ENCODE measurements at places on chromosomes 5 and 9.

DNA sequence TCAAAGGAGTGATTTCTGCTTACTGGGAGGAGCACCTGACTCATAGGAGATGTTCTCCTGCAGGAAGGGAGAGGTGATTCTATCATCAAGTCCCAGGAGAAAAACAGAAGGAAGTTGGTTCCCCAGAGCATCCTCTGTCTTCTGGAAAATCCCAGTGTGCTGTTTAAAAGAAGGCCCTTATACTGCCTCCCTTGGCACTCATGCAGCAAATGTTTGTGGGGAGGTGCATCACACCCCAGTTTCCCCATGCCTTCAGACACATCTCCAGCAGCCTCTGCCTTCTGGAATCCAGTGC, 63.1 kb downstream of the PPARGC1B start:
- no peak for DNase-seq

GRCh38 chr5:16754601-16755000, 137.8 kb upstream of the RETREG1 start:
- no peak for DNase-seq

GRCh38 chr9:20271723-20272122, 350.6 kb downstream of the MLLT3 start:
- no peak for DNase-seq

DNA sequence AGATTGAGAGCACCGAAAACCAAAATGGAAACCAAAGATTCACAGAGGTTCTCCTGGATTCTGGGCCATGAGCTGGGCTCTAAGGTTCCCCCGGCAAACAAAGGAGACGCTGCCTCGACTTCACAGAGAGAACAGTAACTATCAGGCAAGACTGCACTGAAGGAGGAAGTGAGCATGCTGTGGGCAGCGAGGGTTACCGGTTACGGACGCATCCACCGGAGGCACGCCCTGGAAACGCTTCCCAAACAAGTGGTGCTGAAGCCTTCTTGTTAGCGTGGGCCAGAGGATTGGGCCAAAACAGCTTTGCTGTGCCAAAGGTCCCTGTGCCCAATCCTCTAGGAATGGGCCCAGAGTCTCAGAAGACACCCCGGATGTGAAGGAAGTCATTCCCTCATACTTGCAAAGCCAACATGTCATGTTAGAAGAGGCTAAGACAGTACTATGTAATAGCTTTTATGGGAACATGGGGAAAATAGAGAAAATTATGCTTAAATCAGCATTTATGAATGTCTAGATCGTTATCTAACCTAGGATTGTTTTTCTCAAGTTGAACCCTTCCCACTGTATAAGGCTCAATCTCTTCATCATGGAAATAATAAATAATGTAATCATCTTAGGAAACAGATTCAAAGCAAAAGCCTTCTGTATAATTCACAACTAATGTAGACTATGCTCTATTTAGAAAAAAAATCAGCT, 145.4 kb downstream of the GABBR2 start:
- DNase-seq, result no peak

DNA sequence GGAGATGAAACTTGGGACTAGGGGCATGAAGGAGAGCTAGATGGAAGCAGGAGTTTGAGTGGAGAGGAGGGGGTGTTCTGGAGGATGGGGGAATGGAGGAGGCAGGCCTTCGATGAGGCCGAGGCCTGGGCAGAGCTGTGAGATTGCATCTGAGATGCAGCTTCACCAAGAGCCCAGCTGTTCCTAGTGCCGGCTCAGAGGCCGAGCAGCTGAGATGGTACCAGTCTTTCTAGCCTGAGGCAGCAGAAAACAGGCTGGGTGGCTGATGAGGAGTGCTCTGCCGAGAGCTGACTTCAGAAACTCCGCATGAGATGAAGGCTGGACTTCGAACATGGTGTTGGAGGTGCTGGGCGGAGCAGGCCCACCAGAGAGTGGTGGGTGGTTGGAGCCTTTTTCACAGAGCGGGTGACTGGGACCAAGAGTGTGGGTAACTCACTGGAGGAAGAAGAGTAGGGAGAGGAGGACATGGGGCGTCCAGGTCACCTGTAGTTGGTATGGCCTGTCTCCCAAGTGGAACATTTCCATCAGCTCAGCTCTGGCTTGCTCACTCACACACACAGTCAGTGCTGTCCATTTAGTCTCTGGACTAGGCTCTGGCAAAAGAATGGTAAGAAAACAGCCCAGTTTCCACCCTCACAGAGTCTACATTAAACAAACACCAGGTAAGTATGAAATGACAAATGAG, 54.7 kb downstream of the TMOD1 start:
- DNase-seq, result no peak

DNA sequence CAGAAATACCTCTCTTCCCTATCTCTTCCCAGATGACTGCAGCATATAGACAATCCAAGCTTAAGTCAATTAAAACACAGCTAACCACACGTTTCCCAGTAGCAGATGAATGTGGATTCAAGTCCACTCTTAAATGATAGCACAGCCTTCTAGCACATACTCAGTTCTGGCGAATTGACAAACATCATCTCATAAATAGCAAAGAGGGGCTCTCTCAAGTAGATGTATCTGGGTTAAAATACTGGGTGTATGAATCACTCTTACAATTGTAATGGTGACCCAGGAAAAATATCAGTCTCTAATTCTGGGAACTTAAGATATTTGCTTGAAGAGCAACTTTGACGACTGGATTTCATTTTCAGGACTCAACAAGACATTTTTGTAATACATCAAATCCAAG, 67.0 kb upstream of the HAPLN1 start:
- DNase-seq, result no peak

DNA sequence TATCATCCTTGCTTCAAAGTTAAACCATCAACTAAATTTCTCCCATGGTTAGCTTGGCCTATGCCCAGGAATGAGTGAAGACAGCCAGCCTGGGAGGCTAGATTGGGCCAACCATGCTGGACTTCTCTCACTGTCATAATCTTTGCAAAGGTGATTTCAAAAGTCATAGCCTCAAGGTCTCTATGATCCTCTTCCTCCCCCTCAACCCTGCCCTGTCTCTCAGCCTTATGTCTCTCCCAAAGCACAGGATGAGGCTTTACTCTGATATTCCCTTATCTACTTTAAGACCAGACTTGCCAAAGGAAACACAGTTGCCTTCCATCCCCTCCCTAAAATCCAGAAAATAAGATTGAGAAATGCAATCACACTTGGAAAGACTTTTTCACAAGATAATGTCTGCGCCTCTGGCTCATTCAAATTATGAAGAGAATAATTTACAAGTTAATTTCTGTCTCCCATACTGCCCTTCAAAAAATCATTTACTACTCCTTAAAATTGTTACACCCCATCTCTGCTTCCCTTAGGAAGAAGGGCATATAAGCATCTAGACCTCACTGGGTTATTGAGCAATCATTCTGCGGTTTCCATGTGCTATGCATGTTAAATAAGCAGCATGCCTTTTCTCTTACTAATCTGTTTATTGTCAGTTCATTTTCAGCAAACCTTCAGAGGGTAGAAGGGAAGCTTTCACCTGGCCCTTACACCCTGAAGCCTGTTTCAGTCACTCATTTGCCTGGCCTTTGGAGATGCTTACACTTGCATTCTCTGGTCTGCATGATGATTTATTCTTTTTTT, 113.8 kb upstream of the ANKRD55 start:
- DNase-seq, result no peak

DNA sequence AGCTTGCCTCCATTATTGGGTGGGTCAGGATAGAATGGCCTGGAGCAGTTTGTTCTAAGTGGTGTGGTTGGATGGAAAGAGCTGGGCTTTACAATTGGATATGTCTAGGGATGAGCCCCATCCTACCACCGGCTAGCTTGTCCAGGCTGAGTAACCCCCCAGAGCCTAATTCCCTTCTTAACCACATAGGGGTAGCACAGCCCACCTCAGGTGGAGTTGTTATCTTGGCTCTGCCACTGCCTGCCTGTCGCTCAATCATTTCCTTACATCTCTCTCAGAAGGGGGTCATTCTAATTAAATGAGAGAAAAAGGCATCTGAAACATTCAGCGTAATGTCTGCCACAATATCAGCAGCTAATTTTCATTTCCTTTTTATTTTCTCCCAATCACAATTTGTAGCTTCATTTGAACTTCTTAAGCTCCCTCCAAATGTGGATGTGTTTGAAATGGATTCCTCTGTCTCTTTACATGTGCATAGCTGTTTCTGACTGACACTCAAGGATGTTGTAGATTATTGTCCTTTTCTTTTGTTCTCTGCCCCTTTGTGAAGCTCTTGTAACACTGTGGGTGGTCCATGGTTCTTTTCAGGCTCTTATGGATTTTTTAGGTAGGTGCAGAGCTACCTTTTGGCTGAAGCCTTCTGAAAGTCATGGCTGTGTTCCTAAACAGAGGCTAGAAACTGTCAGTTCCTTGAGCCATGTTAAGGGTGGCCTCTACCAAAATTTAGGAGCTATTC, 383.1 kb upstream of the KLF4 start:
- no peak for DNase-seq

- DNase-seq, result no peak
These were observed 2.7 kb downstream of the EPB41L4B start for GRCh38 chr9:109317979-109318741.

DNA sequence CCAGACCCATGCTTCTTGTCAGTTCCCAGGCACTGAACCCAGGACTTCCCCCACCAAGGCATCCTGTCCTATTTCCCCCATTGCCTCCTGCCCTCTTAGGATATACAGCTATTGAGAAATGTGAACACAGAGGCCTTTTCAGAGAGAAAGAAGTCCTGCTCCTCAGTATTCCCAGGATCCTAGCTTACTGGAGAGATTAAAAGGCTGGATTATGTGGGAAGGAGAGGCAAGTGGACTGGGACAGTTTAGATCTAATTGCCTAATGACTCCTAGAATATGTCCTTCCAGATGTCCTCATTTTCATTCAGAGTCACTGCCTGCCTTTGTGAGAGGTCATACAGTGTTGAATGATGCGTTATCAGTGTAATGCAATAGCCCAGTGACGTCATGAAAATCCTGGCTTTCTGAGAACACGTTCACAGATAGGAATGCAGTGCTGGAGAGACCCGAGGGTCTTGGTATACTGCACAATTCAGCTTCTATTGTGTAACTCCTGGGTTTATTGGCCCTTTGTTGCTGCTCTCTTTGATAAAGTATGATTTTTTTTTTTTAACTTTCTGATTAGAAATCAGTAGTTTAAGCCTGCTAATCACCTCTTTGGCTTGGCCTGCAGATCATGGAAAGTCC, 26.2 kb downstream of the WWC1 start:
- no peak for DNase-seq

GRCh38 chr9:104868687-104869404, 59.1 kb downstream of the ABCA1 start:
- no peak for DNase-seq

DNA sequence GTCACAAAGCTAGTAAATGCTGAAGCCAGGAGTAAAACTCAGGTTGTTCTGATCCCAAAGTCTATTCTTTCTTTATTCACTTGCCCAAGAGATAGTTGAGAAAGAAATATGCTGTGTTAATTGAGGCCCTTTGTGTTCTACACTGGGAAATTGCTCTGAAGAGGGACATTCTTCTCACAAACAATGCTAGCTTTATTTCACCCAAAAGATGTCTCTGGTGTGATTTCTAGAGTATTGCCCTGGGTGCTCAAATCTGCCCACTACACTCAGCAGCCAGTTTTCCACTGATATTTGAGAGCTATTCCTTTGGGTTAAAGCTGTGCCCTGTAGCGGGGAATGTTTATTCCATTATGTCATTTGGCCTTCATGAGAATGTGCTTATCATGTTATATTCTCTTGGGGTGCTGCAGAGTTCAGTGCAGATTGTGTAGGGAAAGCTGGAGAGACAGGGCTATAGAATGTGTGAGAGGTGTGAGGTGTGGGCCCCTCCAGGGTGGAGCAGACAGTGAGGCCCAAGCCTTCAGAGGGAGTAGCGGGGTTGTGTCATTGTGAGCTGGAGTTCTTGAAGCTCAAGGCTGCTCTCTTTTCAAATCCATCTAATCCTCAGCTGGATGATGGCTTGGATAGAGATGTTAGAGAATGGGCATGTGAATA, 21.0 kb upstream of the C5orf63 start:
- DNase-seq, result no peak

- DNase-seq, result no peak
These were observed 211.3 kb downstream of the FAM114A2 start for GRCh38 chr5:153827397-153827796.

- DNase-seq, result no peak
These were observed 149.5 kb upstream of the LHFPL2 start for GRCh38 chr5:78797936-78798672.

- peak; percentile 1 for DNase-seq
These were observed 1.8 kb downstream of the PDLIM4 start for GRCh38 chr5:132259069-132259851.

DNA sequence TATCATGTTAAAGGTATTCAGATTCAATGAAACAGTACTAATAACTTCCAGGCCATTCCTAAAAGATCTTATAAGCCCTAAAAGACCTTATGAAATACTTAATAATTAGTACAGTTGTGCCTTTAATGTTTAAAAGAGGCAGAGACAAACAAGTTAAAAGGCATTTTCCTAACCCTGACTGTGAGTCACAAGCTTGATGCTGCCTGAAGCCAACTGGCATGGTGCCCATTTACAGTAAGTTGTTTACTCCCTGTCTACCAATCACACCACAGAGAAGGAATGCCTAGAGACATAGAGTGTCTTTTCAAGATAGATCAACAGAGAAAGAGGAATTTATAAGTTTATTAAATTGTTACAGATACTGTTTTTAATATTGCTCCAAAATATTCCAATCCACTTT, 47.8 kb downstream of the NR3C1 start:
- DNase-seq, result peak; percentile 49

DNA sequence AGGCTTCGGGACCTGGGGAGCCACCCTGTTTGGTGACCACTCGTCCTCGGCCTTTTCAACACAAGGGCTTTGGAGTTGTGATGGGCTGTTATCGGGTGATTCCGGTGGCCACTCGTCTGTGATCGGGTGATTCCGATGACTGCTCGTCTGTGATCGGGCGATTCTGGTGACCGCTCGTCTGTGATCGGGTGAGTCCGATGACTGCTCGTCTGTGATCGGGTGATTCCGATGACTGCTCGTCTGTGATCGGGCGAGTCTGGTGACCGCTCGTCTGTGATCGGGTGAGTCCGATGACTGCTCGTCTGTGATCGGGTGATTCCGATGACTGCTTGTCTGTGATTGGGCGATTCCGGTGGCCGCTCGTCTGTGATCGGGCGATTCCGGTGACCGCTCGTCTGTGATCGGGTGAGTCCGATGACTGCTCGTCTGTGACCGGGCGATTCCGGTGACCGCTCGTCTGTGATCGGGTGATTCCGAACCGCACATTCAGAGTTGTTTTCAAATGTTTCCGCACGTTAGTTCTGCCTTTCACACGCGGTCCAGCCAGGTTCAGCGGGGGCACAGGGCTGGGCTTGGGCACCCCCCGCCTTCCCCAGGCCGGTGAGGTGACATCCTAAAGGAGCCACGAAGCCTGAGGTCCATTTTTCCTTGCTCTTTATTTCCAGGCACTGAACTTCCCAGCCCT, 30.3 kb downstream of the TPPP start:
- no peak for DNase-seq

All from activated naive CD4-positive, alpha-beta T cell treated with Interleukin-2 at 50 U/mL for 16 hours (primary cell).